Stimulated activated CD4-positive, alpha-beta T cell treated with anti-CD3 and anti-CD28 coated beads, Interleukin-1b, Interleukin-23, amount 100 ng/mL, for 1 hour (primary cell): ENCODE measurements at places on chromosomes 11 and 22.

GRCh38 chr11:100902454-100903141 lies 215.5 kb downstream of the ARHGAP42 start:
- DNase-seq, result no peak

DNA sequence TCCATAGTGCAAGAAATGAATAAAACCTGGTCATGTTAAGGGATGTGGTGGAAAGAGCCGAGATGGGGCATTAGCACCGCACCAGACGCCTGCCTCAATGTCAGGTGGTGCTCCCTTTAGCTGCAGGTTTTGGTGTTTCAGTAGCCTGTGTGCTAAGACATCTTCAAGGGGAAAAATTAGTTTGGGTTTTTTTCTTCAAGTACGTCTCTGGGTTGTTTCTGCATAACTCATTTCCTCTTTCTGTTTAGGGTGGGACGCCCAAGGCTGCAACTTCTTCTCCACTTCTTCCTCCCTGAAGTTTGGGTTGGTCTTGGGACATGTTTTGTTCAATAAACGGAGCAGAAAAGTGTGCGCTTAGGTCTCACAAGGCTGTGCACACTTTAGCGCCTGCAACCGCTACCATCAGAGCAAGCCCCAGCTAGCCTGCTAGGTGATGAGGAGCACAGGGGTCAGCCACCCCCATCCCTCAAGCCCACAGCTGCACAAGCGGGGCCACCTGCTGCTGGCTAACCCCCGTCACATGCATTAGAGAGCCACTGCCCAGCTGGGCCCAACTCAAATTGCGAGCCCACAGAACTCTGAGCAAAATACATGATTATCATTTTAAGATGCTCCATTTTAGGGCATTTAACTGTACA lies 1495.7 kb downstream of the TBC1D22A start:
- DNase-seq, result no peak

- DNase-seq, result no peak
Measured at GRCh38 chr11:37597776-37598175, 999.7 kb upstream of the RAG2 start.

DNA sequence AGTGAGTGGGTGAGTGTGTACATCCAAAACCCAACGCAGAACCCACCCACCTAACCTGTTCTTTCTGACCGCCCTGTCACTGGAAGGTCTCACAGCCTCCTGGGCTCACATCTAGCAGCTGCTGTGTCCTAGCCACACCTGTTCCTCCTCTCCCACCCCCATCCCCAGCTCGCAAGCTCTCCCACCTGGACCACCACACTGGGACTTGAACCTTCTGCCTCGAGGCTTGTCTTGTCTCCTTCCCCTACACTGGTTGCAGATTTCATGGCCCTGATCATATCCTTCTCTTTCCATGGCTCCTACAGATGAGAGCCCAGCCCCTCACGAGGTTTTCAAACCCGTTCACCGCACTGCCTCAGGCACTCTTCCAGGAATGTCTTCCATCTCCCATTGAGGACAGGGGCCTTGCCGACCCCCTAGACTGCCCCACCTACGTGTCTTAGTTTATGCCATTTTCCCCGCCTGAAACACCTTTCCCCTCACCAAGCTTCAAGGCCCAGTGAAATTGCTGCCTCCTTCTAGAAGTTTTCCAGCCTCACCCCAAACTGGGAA lies 6.7 kb downstream of the IFITM10 start:
- DNase-seq, result no peak
